ENCODE measurements at places on chromosomes 3 and 15.

DNA sequence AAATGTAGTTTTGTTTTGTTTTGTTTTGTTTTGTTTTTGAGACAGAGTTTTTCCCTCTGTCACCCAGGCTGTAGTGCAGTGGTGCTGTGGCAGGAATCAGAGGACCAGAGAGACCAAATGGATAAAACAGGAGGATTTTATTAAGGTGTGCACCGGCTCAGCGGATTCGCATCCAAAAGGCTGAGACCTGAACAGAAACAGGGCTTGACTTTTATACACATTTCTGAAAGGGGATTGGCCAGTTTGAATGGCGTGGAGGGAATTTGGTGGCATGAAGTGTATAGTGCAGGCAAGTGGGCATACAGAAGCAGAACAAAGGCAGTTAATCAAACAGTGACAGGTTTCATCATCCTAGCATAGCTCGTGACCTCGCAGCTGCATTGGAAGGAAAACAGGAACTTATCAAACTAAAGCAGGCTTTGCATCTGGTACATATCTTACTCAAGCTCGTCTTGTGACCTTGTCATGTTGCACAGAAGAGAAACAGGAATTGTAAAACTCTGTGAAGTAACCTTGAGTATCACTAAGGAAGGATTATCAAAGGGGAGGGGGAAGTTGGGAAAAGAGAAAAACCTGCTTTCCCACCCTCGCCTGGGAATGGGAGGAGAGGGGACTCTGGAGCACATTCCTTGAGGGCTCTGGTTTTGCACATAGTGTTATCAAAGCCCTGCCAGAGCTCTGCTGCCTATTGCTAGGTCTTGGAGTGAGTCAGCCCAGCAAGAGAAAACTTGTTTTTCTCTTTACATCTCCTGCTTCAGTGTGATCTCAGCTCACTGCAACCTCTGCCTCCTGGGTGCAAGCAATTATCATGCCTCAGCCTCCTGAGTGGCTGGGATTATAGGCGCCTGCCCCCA lies 38.5 kb downstream of the C3orf62 start:
- ATAC-seq: peak; percentile 92

DNA sequence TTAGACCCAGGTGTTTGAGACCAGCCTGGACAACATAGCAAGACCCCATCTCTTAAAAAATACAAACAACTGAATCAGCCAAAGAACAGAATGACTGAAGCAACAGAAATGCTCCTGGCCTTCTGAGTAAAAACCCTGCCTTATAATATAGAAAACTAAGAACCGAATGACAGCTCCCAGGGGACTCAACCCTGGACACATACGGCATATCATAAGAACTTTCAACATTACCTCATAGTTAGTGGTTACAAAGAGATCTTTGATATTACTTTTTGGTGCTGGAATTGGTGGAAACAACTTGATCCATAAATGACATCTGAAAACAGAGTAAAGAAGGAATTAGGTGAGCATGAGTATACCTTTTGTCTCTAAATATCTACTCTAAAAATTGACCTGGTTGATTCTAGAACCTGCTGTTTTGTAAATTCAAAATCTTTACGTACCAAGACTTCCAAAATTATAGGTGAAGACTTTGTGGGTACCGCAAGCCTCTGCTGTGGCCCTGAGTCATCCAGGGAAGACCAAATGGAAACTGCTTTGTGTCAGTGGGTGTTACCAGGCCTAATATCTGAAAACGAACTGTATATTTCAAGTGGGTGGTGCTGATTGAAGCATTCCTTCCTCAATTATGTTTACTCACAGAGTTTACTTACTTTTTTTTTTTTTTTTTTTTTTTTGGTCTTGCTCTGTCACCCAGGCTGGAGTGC lies 35.5 kb downstream of the IL5RA start:
- no peak for ATAC-seq

DNA sequence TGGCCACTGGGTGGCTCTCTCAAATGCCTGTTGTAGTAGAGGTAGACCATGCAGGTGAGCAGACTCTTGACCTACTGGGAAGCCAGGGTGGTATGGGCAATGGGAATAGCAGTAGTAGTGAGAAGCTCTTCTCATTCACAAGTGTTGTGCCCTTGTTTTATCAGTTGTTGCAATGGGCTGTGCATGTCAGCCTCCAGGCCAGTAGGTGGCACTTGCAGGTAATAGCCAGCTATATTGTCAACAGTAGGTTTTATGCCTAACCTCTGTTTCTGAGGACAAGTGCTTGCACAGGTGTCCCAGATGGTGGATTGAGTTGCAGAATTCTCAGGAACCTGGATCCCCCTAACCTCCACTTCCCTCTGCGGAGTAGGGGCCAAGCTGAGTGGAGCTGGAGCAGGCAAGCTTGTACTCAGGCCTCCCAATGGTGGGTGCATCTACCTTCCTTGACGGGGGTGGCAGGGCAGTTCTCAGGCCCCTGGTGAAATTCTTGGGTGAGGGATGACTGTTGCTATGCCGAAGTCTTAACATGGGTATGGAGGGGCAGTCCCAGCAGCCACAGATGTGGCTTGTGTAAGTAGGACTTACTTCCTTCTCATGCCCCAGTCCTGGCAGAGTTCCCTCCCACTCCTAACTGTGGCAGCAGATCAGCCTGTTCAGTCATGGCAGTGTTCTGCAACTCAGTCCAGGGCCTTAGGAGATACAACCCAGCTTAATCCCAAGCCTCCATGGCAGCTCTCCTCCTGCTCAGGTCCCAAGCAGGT lies 104.3 kb downstream of the NEO1 start:
- no peak for ATAC-seq

- no peak for ATAC-seq
Observed at GRCh38 chr3:112273536-112273935, 20.5 kb downstream of the SLC9C1 start.

DNA sequence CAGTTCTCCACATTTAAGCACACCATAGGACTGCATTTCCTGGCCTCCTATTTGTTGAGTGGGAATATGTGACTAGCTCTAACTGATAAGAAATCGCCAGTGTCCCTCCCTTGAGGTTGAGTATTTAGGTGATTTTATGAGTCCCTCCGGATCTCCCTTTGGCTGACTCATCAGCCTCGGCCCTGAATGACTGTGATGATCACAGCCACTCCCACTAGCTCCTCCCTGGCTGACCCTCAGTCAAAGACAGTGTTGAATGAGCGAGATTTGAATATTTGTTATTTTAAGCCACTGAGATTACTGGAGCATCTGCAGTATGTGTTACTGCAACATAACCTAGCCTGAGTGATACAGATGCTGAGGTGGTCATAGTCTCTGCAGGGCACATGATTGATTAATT lies 515.3 kb downstream of the EPHB1 start:
- ATAC-seq: no peak

DNA sequence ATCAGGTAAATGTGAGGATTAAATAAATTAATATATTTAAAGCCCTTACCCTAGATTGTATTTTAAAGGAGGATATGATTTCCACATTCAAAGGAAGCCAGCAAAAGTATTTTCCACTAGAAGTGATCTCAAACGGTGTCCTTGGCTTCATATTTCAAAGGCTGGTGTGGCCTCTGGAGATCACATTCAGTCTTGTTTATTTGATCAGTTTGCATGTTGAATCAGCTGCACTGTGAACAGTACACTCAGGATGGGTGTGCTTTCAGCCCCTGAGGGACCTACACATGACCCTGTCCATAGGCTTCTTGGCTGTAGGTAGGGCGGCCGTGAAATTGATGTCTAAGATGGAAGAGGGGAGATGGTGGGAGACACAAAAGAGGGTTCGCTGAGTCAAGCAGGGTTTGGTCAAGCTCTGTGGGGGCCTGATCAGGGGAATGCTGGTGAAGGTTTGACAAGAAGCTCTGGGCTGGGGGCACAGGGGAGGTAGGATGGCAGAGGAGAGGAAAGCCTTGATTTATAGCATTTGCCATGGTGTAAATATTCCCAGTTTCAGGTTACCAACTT lies 21.9 kb downstream of the CYP8B1 start:
- no peak for ATAC-seq

- no peak for ATAC-seq
Observed at GRCh38 chr3:188769831-188770230, 401.9 kb upstream of the TPRG1 start.

DNA sequence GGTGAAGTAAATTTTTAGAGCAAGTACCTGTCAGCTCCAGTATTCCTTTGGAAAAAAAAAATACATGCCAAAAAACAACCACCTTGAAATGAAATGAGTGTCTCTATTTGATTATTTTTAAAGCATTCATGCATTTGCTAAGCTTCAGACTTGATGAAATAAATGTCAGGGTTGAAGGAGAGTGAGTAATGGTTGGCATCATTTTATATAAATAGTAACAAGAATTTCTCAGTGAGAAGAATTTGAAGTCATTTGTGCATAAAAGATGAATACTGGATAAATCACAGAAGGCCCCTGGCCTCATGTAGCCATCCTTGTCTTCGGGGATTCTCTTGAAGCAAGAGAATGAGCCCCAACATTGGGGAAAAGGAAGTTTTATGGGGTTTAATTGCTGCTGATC lies 318.4 kb downstream of the LPP start:
- ATAC-seq: no peak

- no peak for ATAC-seq
Observed at GRCh38 chr3:186708983-186709679, 8.0 kb upstream of the KNG1 start.

GRCh38 chr3:187641320-187642016 lies 28.7 kb downstream of the SST start:
- no peak for ATAC-seq

- ATAC-seq: no peak
Observed at GRCh38 chr3:30256474-30256873, 349.9 kb upstream of the TGFBR2 start.

DNA sequence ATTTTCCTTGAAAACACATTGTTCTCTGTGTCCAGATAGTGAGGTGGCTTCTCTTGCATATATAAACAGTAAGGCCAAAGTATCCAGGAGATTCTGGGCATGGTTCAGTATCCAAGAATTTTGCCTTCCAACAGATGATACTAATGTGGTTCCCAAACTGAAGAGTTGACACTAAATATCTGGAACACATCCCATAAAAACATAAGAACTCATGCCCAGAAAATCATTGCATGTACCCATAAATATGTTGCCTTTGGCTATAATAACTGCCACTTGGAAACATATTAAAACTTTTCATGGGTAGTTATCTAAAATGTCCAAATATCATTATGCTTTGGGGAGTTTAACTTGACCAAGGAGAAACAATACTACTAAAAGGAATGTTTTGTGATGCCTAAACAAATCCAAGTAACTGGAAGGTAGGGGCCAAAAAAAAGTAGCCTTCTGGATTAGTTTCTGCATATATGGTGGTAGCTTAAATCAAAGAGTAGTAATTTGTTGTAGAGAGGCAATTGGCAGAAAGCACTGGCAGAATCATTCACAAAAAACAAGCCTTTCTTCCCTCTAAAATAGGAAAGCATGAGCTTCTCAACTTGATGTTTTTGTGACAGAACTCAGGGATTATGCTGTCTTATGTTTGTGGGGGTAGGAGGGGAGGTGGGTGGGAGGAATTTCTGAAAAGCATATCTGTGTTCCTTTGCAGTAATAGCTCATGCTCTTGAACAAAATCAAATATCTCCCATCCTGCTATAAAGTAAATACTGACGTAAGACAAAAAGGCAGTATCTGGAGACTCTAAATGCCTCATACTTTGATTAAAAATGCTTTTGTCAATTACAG lies 753.9 kb downstream of the TUSC7 start:
- ATAC-seq: no peak

- no peak for ATAC-seq
Observed at GRCh38 chr3:101311676-101312075, 8.7 kb downstream of the IMPG2 start.

DNA sequence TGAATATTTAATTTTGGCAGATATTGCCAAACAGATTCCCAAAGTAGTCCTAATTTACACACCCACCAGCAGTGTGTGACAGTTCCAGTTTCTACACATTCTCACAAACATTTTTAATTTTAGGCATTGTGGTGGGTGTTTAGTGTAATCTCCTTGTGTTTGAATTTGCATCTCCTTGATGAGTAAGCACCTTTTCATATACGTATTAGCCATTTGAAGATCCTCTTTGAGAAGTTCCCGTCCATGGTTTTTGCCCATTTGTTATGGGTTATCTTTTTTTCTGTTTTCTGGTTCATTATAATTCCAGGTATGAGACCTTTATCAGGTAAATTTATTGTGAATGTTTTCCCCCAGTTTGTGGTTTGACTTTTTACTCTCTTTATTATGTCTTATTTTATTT lies 2.3 kb upstream of the TM4SF19 start:
- no peak for ATAC-seq

DNA sequence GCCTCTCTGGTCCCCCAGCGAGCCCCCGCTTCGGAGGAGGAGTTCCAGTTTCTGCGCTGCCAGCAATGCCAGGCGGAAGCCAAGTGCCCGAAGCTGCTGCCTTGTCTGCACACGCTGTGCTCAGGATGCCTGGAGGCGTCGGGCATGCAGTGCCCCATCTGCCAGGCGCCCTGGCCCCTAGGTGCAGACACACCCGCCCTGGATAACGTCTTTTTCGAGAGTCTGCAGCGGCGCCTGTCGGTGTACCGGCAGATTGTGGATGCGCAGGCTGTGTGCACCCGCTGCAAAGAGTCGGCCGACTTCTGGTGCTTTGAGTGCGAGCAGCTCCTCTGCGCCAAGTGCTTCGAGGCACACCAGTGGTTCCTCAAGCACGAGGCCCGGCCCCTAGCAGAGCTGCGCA lies 3.5 kb downstream of the PML start:
- no peak for ATAC-seq

GRCh38 chr15:63379492-63380150 lies 2.0 kb downstream of the CA12 start:
- no peak for ATAC-seq

- peak; percentile 16 for ATAC-seq
Observed at GRCh38 chr3:58411851-58412830, 21.5 kb downstream of the PDHB start.

- no peak for ATAC-seq
Observed at GRCh38 chr3:48014358-48014757, 1.9 kb downstream of the MAP4 start.

GRCh38 chr3:23804441-23805209 lies 1.1 kb upstream of the UBE2E1 start:
- no peak for ATAC-seq

DNA sequence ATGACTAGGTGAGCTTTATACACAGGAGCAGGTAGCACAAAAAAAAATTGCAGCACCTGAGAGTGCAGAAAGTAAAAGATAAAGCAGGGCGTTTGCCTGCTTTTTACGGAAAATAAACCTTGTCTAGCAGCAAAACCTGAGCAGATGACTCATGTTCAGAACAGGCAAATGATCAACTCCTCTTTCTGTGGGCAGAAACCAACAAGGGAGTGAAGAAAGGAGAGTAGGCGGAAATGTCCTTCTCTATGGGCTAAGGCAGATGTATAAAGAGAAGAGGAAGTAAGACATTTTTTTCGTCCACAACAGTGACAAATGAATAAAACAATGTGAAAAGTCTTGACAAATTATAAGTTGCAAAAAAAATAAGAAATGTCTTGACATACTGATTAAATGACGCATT lies 24.5 kb upstream of the GMNC start:
- ATAC-seq: no peak

DNA sequence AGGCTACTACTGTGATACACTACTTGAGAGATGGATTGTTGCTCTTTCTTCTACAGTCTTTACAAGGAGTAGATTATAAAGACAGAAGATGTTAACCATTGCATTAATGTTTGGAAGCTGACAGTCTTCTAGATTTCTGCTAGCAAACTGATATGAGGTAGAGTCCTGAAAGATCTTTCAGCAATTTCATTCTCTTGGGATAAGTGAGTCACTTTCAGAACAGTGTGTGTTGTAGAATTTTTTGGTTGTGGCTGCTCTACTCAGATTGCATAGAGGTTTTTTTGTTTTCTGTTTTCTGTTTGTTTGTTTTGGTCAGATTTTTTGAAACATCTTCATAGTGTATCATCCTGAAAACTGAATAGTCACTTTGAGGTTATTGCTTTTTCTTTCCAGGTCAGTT lies 17.1 kb downstream of the TNFSF10 start:
- no peak for ATAC-seq

- ATAC-seq: peak; percentile 34
Observed at GRCh38 chr3:190064112-190064511, 56.6 kb downstream of the P3H2 start.
